ENCODE measurements at places on chromosomes 1 and 21.
A peak's percentile ranks its signal among the peaks of the same experiment; 100 is the strongest.

DNA sequence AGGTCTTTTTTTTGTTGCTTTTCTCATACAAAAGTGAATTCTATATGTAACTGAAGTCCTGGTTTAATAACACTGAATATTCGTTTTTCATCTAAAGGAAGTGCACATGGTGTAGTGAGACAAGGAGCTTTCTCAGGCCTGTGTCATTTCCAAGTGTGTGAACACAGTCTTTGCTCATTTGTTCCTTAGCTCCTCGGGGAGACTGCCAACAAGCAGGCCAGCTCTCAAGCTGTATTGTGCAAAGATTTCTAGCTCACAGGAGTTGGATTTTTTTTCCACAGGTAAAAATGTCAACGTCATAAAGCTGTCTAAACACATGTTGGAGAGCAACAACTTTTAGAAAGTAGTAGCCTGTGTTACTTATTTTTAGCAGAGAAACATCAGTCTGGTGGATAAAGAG is 87.8 kb upstream of the S1PR1 start:
- DNase-seq: peak; percentile 25

DNA sequence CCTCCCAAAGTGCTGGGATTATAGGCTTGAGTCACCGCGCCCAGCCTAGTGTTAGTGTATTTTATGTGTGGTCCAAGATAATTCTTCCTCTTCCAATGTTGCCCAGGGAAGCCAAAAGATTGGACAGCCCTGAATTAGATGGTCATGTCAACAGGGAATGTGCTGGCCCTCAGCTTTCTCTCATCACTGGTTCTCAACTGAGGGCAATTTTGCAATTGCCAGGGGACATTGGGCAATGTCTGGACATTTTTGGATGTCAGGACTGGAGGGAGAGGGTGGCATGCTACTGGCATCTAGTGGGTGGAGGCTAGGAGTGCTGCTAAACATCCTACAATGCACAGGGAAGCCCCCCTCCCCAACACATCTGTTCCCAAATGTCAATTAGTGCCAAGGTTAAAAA is 95.0 kb downstream of the LAMC2 start:
- peak; percentile 55 for DNase-seq

DNA sequence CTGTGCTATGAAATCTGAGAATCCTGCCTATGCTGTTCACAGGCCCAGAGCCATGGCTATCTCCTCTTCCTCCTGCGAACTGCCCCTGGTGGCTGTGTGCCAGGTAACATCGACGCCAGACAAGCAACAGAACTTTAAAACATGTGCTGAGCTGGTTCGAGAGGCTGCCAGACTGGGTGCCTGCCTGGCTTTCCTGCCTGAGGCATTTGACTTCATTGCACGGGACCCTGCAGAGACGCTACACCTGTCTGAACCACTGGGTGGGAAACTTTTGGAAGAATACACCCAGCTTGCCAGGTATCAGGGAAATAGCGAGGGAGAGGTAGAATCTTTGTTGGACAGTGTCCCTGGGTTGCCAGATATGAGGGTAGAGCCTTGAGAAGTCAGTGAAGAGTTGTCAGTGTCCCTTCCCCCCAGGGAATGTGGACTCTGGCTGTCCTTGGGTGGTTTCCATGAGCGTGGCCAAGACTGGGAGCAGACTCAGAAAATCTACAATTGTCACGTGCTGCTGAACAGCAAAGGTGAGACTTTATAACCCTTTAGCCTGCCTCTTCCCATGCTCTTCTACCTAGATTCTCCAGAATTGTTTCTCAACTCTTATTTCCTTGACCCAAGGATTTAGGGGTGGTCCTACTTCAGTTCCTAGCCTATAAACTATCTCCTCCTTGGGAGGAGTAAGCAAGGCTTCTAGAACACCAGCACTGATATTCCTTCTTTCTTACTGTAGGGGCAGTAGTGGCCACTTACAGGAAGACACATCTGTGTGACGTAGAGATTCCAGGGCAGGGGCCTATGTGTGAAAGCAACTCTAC is 1.4 kb downstream of the NIT1 start:
- DNase-seq: peak; percentile 96

GRCh38 chr21:46429754-46430681 is 28.7 kb upstream of the DIP2A start:
- DNase-seq: no peak

GRCh38 chr1:46211051-46211450 is 7.9 kb downstream of the LURAP1 start:
- no peak for DNase-seq

DNA sequence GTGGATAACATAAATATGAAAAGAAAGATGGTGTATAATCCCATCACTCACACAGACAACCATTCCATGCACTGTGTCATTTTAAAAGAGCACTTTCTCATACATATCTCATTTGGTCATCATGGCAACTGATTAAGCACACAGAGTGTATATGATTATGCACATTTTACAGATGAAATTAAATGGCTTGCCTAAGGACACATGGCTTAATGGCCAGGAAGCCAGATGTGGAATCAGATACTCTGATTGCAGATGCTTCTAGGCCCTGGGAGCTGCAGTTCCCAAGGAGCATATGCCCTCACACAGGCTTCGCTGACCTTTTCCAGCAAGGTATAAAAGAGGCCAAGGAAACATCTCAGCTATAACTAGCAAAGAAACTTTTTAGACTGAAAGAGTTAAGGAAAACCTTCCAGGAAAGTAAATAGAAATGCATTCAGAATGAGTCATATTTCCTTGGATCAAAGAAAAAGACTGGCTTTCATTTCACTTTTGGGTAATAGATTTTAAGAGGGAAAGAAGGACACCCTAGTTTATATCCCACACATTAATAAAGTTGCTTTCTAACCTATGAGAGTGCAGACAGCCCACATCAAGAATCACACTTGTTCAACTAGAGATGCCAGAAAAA is 19.6 kb upstream of the FAM89A start:
- no peak for DNase-seq

DNA sequence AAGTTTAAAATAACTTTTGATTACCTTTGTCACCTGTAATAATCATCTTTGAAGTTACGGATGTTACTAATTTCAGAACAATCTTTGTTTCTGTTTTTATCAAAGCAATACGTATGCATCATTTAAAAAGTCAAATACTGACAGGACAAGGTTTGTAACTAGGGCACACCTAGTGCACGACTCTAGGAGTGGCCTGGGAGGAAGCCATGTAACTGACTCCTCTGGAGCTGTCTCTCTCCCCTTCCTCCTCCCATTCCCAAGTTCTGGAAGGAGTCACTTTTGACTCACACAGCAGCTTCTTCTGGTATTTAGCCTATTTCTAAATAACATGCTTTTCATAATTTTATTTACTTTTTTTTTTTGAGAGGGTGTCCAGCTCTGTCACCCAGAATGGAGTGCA is 11.8 kb upstream of the RAP1GAP start:
- DNase-seq: peak; percentile 17

- DNase-seq: peak; percentile 61
Measured at GRCh38 chr1:7808253-7808844, 24.3 kb downstream of the PER3 start.

- no peak for DNase-seq
Measured at GRCh38 chr1:35536556-35537162, 20.5 kb downstream of the KIAA0319L start.

GRCh38 chr1:15350551-15351200 is 59.0 kb upstream of the EFHD2 start:
- no peak for DNase-seq

Measured in epithelial cell of esophagus (primary cell).